RWPE2 (cell line): ENCODE measurements at places on chromosomes 7 and 10.

GRCh38 chr10:58179238-58179637 lies 88.5 kb downstream of the IPMK start:
- no peaks in the 10 kb centered on the region for H3K27me3 ChIP-seq
- H3K36me3 ChIP-seq, result no peaks in the 10 kb centered on the region
- H3K27ac ChIP-seq, result no peak overlapping the region
- no peak overlapping the region for H3K4me3 ChIP-seq
- no peak for DNase-seq
- peaks cover 8% of the 10 kb centered on the region for H3K4me1 ChIP-seq

DNA sequence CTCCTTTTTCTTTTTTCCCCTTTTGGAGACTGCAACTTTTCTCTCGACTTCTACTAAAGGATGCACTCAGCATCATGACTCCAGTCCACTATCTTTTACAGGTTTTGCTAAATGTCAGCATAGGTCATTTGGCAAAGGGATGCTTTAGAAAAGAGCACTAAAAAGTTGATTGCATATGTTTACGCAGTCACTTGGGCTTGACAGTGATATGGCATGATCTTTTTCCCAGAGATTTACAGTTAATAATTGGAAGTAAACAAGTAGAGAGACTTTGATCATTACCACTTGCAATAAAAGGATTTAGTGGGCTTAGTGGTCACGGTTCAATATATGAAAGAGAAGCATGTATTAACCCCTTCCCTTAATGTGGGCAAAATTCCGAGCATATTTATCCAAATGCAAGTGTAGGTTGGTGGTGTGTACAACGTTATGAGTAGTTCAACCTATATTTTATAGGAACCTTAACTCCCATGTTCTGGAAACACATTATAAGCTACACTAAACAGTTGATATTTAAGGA lies 1.8 kb downstream of the BMI1 start:
- H3K27ac ChIP-seq, result no peak overlapping the region
- DNase-seq, result no peak
- peak overlapping the region; percentile 93 for H3K4me3 ChIP-seq
- peaks cover 17% of the 10 kb centered on the region for H3K4me1 ChIP-seq
- H3K36me3 ChIP-seq, result peaks cover 15% of the 10 kb centered on the region
- H3K27me3 ChIP-seq, result peaks cover 33% of the 10 kb centered on the region

DNA sequence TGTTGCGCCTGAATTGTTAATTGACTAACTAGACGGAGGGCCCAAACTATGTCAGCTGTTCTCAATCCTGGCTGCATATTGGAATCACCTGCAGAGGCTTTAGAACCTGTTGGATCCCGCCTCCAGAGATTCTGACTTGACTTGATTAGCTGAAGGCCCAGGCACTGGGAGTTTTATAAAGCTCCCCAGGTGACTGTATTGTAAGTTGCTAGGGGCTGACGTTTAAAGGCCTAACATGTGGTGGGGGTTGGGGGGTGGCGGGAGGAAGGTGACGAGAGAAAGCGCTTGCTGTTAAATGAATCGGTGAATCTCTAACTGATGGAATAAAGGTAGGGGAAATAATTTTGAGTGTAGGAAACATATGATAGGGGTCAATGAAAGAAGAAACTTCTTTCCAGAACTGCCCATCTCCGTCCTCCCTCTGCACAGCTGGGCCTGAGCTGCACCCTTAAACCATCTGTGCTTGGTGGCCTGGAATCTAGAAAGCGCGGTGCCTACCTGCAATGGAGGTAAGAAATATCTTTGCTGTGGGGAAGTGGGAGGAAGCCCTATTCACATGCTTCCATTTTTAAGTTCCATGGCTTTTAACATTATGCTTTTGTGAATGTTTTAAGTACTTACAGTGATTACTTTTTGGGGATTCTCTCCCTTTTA lies 225.0 kb upstream of the FAM3C start:
- H3K4me1 ChIP-seq, result no peaks in the 10 kb centered on the region
- DNase-seq, result no peak
- H3K27ac ChIP-seq, result no peak overlapping the region
- no peaks in the 10 kb centered on the region for H3K27me3 ChIP-seq
- H3K36me3 ChIP-seq, result no peaks in the 10 kb centered on the region
- no peak overlapping the region for H3K4me3 ChIP-seq

DNA sequence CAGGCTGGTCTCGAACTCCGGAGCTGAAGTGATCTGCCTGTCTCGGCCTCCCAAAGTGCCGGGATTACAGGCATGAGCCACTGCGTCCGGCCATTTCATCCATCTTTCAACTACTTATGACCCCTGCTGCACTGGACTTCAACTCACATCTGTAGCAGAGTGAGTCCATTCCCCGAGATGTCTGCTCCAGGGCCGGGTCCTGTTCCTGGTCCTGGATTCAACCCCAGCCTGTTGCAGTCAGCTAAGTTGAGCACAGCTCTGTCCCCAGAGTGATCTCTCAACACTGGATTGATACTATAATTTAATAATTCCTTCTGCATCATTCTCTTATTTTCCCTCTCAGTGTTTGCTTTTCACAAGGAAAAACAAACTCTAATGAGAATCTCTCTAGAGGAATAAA lies 25.8 kb downstream of the PRTFDC1 start:
- no peaks in the 10 kb centered on the region for H3K36me3 ChIP-seq
- no peak for DNase-seq
- no peaks in the 10 kb centered on the region for H3K4me1 ChIP-seq
- no peak overlapping the region for H3K4me3 ChIP-seq
- H3K27me3 ChIP-seq, result no peaks in the 10 kb centered on the region
- no peak overlapping the region for H3K27ac ChIP-seq

DNA sequence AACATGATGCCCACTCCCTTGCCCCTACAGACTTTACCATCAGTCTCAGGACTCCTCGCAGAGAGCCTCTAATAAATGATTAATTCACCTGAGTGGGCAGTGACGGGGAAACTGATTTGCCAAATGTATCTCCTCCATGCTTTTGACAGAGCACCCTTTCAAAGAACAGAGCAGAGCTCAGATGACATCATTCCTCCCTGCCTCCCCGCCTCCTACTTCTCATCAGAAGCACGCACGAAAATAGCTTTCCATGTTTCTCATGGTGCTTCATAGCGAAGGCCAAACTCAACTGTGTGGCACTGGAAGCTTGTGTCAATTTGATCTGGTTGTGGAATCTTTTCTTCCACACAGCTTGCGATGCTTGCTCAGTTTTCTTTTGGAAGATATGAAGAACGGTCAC lies 442.5 kb downstream of the RPS24 start:
- no peaks in the 10 kb centered on the region for H3K4me1 ChIP-seq
- no peak overlapping the region for H3K4me3 ChIP-seq
- peaks cover 16% of the 10 kb centered on the region for H3K27me3 ChIP-seq

- peak overlapping the region; percentile 24 for H3K27ac ChIP-seq
- no peak overlapping the region for H3K4me3 ChIP-seq
- peaks cover 7% of the 10 kb centered on the region for H3K4me1 ChIP-seq
- H3K36me3 ChIP-seq, result peaks cover 6% of the 10 kb centered on the region; the same call in 1 of the 2 replicates
These were observed 77.5 kb upstream of the GTF2I start for GRCh38 chr7:74579800-74580685.

- no peaks in the 10 kb centered on the region for H3K4me1 ChIP-seq
- no peaks in the 10 kb centered on the region for H3K27me3 ChIP-seq
- DNase-seq, result no peak
- peaks cover 27% of the 10 kb centered on the region for H3K36me3 ChIP-seq
- H3K4me3 ChIP-seq, result no peak overlapping the region
These were observed 141.1 kb downstream of the INSYN2A start for GRCh38 chr10:127055263-127055662.

- H3K36me3 ChIP-seq, result no peaks in the 10 kb centered on the region
- no peak overlapping the region for H3K4me3 ChIP-seq
- DNase-seq, result no peak
- peaks cover 42% of the 10 kb centered on the region for H3K4me1 ChIP-seq
- H3K27me3 ChIP-seq, result no peaks in the 10 kb centered on the region
These were observed 259.3 kb downstream of the SNX13 start for GRCh38 chr7:17680943-17681351.

DNA sequence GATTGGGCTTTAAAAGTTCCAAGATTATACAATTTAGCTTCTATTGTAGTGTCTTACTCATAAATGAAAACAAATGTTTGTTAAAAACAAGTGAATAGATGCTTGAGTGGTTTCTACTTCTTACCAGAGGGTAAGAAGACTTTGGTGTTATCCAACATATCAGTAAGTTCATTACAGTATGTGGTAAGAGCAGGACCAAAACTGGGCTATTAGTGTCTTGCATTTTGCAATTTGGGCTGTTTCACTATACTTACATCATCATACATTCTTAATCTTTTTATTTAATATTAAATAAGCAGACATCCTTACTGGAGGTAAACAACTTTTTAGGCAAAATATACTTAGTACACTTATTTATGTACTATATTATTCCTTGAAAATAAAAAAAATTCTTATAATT lies 248.4 kb upstream of the HGF start:
- peaks cover 9% of the 10 kb centered on the region for H3K4me1 ChIP-seq
- DNase-seq, result no peak
- H3K27ac ChIP-seq, result no peak overlapping the region
- H3K4me3 ChIP-seq, result no peak overlapping the region
- no peaks in the 10 kb centered on the region for H3K36me3 ChIP-seq

- peak overlapping the region; percentile 96 for H3K4me3 ChIP-seq
- H3K36me3 ChIP-seq, result peaks cover 43% of the 10 kb centered on the region
- no peak for DNase-seq
These were observed 1.5 kb upstream of the WDR37 start for GRCh38 chr10:1054684-1055083.

DNA sequence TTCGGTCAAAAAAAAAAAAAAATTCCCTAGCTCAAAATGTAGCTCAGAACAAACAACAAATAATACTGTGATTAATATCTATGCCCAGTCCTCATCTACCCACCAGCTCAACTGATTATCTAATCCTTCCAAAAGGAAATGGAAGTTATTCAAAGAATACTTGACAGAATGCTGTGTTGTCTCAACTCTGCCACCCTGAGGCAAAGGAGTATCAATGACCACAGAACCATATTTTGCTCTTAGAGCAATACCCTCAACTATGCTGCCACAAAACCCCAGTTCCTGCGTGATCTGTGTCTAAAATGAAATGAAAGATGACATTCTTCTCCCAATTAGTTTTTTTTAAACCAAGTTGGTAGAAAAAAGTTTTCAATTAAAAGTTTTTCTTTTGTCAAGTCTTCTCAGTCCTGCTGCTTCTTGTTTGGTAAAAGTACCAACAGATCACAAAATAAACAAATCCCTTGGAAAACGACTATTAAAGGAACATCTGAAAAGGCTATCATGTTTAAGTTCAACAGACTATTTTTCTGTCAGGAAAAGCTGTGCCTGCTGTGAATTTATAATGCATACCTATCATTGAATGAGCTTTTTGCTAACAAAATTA lies 21.6 kb downstream of the RBM28 start:
- no peak for DNase-seq
- no peak overlapping the region for H3K27ac ChIP-seq
- no peak overlapping the region for H3K4me3 ChIP-seq
- H3K27me3 ChIP-seq, result no peaks in the 10 kb centered on the region
- no peaks in the 10 kb centered on the region for H3K4me1 ChIP-seq

- H3K36me3 ChIP-seq, result no peaks in the 10 kb centered on the region
- no peaks in the 10 kb centered on the region for H3K4me1 ChIP-seq
- DNase-seq, result no peak
- no peak overlapping the region for H3K27ac ChIP-seq
- no peaks in the 10 kb centered on the region for H3K27me3 ChIP-seq
- H3K4me3 ChIP-seq, result no peak overlapping the region
These were observed 30.2 kb downstream of the ADRA2A start for GRCh38 chr10:111107023-111107422.

- H3K4me3 ChIP-seq, result no peak overlapping the region
- H3K36me3 ChIP-seq, result no peaks in the 10 kb centered on the region
- H3K4me1 ChIP-seq, result no peaks in the 10 kb centered on the region
- DNase-seq, result no peak
- H3K27me3 ChIP-seq, result peaks cover 22% of the 10 kb centered on the region
These were observed 718.2 kb upstream of the PCDH15 start for GRCh38 chr10:55519264-55519663.

DNA sequence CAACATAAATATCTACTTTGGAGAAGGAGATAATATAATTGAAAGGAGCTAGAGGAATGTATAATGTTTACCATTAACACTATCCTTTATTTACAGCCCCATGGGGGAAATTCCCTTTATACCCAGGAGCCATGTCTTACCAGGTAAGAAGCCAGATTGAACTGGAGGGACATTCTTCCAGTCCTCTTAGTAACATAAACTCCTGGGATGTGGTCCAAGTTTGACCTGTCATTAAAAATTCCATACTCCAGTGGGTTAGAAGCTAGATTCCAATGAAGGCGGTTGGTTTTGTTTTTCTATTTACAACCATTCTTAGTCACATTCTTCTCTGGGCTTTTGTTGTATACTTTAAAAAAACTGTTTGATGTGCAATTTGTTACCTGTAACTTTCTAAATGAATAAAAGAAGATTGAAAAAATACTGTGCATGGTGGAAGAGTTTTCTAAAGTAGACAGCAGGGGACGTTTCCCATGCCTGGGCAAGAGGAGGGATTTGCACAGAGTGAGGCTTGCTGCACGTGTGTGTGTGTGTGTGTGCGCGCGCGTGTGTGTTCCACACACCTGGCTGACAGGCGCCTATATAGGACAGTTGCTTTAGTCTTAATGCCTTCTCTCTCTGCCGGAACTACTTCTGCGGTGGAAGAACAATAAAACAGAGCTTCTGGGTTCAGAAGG lies 2.0 kb downstream of the PLCE1 start:
- no peak overlapping the region for H3K4me3 ChIP-seq
- no peak for DNase-seq
- H3K27ac ChIP-seq, result no peak overlapping the region
- peaks cover 3% of the 10 kb centered on the region for H3K27me3 ChIP-seq

GRCh38 chr10:12808014-12808613 lies 193.4 kb downstream of the CCDC3 start:
- no peaks in the 10 kb centered on the region for H3K36me3 ChIP-seq
- H3K27ac ChIP-seq, result no peak overlapping the region
- H3K4me1 ChIP-seq, result no peaks in the 10 kb centered on the region
- no peaks in the 10 kb centered on the region for H3K27me3 ChIP-seq
- DNase-seq, result no peak

- H3K36me3 ChIP-seq, result no peaks in the 10 kb centered on the region
- H3K4me1 ChIP-seq, result peaks cover 6% of the 10 kb centered on the region
- DNase-seq, result no peak
- peak within 1 kb of the TSS; percentile 94 for H3K4me3 ChIP-seq
- H3K27ac ChIP-seq, result peak within 1 kb of the TSS; percentile 56
These were observed at the start of gene MACROH2A2 for GRCh38 chr10:70052462-70053217. Gene MACROH2A2, plus strand, starts transcription at chr10:70052846. Its CDS starts 22,813 bp downstream, at chr10:70075659.

GRCh38 chr10:74827045-74827441 lies 643 bp downstream of the KAT6B start:
- no peaks in the 10 kb centered on the region for H3K4me1 ChIP-seq
- H3K27me3 ChIP-seq, result no peaks in the 10 kb centered on the region
- peak overlapping the region; percentile 57 for H3K27ac ChIP-seq
- no peaks in the 10 kb centered on the region for H3K36me3 ChIP-seq
- H3K4me3 ChIP-seq, result peak overlapping the region; percentile 80
